Fibroblast of the conjunctiva (primary cell): ENCODE measurements at places on chromosomes 4 and X.

DNA sequence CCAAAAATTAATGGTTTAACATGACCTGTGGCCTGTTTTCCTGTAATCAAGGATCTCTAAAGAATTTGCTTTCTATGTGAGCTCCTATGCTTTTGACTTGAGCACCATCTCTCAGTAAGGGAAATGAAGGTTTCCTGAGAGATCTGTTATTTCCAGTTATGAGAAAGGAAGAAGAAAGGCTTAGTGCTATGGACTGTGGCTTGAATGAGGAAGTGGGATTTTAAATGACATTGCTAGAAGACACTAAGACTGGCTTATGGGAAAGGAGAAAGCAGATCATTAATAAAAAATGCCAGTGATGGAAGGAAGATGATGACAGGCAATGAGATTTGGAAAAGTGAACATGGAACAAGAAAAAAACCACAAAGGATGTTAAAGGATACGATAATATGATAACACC lies 285.4 kb downstream of the OPHN1 start:
- DNase-seq, result no peak

GRCh38 chrX:68910731-68911428 lies 82.1 kb downstream of the EFNB1 start:
- no peak for DNase-seq

- no peak for DNase-seq
These were observed 993.9 kb downstream of the PDHA2 start for GRCh38 chr4:96833831-96834230.

- DNase-seq, result peak; percentile 56
These were observed 769 bp downstream of the TCEAL1 start for GRCh38 chrX:103629318-103630170.

DNA sequence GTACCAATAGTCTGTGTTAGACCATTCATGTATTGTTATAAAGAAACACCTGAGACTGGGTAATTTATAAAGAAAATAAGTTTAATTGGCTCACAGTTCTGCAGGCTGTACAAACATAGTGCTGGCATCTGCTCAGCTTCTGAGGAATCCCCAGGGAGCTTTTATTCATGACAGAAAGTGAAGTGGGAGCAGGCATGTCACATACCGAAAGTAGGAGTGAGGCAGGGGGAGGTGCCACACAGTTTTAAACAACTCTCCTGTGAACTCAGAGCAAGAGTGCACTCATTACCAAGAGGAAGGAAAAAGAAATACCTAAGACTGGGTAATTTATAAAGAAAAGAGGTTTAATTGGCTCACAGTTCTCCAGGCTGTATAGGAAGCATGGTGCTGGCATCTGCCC lies 591.2 kb downstream of the PPP4R3C start:
- no peak for DNase-seq

DNA sequence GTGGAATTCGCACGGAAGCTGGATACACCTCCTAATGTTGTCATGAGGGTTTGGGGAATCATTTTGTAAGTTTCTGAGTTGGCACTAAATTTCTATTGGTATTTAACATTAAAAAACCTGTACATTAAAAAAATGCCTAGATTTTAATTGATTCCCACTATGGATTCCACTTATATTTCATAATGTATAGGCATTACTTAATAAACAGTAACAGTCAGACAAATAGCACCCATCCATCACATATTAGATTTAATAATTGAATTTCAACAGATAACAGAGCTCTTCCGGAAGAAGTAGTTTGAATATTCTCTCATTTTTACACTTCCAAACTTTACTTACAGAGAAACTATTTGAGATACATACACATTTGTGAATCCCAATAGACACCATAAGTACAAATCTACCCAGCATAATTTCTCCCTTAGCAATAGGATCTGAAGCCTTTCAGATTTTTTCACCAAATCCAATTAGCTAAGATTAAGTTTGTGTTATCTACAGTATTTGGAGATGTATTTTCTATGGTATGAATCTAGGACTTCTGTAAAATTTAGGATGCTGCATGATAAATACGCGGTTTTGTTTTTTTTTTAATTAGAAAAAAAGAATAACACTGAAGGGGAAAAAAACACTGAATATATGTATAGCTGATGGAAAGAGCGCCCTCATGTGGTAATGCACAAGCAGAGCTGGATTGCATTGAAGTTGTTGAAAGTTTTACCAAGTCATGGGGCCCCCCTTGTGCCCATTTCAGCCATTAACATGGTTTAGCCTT lies 12.2 kb upstream of the ODAM start:
- DNase-seq, result peak; percentile 61

DNA sequence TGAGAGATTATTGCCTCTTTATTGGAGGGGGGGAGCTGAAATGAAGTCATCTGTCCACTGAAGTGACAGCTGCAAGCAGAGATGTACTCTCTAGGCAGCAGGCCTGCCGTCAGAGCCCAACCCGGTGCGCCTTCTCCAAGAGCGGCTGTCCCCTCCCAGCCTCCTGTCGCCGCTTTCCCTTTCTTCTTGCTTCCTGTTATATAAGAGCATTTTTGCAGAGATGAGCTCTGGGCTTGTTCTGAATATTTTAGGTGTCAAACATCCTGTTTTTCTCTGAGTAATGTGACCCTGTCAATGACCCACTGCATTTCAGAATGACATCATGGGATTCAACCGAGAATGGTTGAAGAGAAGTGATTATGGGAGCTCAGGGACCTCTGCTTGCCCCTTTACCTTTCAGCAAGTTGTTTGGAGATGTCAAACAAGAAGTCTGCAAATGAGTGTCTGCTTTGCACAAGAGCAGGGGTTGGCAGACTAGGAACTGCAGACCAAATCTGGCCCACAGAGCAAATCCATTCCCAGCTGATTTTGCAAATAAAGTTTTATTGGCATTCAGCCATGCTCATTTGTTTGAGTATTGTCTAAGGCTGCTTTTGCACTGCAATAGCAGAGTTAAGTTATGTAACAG lies 79.9 kb downstream of the SLC9A6 start:
- no peak for DNase-seq

- DNase-seq, result no peak
These were observed 1.9 kb downstream of the DCAF12L2 start for GRCh38 chrX:126164226-126164625.

DNA sequence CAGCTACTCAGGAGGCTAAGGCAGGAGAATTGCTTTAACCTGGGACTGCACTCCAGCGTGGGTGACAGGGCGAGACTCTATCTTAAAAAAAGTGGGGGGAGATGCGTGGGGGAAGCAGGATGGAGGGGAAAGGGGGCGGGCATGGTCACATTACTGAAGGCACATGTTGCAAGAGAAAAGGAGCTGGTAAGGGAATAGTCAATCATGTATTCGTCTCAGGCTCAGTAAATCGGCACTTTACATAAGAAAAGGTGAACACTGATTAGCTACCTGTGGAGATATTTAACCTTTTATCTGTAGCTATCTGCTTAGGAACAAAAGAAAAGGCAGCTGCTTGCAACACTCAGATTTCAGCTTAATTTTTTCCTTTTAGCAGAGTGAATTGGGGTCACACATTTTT lies 132.5 kb downstream of the PLS3 start:
- no peak for DNase-seq

DNA sequence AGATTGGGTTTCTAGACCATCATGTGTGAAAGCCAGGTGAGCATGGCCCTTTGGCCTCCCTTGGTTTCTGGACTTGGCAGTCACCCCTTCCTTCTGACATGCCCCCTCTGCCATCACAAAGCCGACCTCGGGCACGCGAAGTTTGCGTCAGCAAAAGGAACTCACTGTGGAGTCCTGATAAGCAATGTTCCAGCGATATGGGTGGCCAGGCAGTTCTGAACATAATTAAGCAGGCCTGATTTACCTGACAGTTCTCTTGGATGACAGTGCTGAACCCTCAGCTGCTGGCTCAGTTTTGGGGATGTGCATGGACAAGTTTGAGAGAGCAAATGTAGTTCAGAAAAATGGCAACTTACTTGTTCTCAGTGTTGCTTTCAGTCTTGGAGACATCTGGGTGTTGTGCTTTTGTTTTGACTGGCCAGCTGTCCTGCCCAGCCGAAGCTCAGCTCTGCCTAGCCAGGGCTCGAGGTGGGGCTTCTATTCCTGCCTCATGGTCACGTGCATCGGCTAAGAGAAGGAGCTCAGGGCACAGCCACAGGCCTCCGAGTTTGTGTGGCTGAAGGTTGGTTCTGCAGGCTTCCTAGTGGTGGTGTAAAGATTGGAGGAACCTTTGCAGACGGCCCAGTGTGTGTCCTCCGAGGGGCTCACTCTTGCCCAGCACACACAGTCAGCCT lies 78.3 kb downstream of the CLDN34 start:
- no peak for DNase-seq

- no peak for DNase-seq
These were observed 30.8 kb downstream of the CEP135 start for GRCh38 chr4:55979562-55979961.

DNA sequence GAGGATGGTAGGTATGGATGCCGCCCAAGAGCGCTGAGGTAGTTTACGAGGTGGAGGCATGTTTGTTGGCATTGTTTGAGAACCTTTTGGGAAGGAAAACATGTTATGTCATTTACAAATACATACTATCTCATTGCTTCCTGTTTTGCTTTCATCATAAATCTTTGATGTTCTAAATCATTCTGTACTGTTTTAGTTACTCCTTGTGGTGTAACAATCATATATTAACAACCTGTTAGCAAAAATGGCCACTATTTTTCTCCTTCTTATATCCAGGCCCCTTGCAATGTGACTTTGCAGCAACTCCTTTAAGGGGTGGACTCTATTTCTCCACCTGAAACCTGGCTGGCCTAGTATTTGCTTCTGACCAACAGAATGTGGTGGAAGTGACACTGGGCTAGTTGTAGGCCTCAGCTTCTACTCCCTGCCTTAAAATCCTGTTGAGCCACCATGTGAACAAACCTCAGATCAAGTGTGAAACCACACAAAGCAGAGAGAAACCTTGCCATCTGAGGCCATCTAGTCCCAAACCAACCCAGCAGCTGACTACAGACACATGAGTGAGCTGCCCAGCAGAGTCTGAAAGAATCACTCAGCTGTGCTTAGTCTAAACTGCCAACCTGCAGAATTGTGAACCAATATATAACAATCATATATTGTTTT lies 15.8 kb upstream of the CXorf38 start:
- no peak for DNase-seq

DNA sequence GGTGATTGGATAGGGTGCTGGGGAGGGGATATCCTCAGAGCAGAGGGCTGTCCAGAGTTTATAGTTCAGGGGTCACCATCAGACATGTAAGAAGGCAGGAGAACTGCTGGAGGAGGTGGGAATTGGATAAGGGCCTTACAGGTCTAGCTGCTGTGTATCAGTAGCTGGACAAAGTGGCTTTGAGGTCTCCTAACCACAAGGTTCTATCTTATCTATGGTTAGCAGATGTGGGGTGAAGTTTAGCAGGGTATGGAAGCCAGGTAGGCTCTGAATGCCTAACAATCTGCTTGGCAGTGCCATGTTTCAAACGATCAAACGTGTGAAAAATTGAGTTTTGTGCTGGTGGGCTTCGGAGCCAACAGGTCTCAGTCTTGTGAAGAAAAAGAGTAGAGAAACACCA lies 32.1 kb upstream of the MAGEA8 start:
- DNase-seq, result no peak

GRCh38 chrX:69371159-69371558 lies 133.0 kb upstream of the NALF2 start:
- no peak for DNase-seq

DNA sequence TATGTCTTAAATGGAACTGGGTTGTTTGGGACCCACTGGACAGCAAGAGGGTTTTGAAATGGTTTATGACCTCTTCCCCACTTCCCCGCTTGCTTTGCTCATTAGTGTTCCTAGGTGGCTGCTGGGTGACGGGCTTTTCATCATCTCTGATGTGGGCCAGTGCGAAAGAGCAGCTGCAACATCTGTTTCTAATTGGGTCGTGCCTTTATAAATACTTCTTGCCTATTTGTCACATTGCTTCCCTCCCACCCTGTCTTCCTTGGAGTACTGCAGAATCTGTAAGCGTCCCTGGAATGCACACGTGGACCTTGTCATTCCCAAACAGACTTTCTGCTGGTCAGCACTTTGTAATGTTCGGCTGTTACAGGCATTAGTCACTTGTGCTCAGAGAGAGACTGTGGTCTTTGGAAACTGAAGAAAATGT lies 35.2 kb downstream of the SEPTIN11 start:
- peak; percentile 98 for DNase-seq

- DNase-seq, result no peak
These were observed 4.7 kb downstream of the QRFPR start for GRCh38 chr4:121376097-121376496.
